ENCODE measurements at places on chromosomes 12 and 14.

DNA sequence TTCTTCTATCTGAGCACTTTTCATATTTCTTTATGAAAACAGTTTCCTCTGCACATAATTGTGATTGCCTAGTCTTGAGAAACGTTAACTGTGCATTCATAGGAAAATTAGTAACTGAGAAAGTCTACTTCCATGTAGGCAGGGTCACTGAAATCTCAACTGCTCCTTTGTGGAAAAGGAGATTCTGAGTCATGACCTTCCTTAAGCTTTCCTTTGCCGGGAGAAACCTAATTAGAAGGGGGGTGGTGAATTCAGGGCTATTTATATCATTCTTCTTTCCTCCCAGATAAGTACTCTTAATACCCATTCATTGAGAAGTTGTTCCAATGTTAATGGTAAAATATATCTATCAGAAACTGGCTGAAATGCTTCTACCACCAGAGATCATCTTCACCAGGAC lies 751.0 kb upstream of the TMEM132C start:
- DNase-seq: no peak

DNA sequence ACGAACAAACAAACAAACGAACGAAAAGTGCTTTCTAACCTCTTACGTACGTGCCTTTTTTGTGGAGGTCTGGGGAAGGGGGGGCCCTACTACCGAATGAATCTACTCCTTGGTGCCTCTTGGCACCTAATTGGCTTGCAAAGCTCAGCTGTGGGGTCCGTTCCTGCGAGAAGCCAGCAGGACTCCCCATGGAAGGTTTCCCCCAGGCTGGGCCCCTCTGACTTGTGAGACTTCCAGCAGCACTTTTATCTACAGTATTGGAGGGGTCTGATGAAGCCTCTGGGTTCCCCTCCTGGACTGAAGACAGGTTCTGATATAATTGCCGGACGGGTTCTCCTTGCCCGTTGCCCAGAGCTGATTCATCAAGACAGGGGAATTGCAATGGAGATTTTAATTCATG lies 1.2 kb upstream of the TMEM106C start:
- no peak for DNase-seq

GRCh38 chr14:99531251-99532096 lies 50.3 kb downstream of the CCNK start:
- DNase-seq: peak; percentile 27

GRCh38 chr12:129440278-129440677 lies 463.5 kb downstream of the TMEM132D start:
- no peak for DNase-seq

GRCh38 chr12:100391856-100392255 lies 35.0 kb downstream of the SLC17A8 start:
- DNase-seq: no peak

DNA sequence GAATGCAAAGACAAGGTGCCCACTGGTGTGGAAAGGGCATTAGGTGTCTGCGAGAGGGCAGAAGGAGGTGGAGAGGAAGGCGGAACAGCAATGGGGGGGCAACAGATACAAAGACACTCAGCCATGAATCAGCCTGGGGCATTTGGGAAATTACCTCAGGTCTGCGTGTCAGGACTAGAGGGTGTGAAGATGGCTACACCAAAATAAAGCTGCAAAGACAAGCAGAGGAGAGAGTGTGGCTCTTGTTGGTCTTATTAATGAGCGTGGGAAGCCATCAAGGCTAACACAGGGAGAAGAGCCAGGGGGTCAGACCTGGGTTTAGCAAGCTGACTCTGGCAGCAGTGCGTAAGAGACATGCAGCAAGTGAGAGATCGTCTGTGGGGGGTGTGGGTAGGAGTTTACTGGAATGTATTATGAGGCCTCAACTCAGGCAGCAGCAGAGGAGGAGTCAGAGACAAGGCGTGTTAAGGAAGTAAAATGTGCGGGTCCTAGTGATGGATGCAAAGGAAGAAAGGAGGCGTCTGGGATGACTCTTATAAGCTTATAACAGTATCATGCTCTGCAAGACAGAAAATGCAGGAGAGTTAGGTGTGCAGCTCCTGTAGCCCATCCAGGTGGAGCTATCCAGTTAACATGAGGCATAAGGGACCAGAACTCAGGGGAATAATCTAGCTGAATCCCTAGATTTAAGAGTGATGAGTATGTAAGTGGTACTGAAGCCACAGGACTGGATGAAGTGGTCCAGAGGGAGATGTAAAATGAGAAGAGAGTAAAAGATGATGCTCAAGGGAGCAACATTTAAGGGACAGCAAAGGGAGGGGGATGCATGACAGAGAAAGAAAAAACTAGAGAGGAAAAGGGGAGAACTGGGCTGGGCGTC lies 50.4 kb downstream of the KCNK10 start:
- DNase-seq: no peak
